Cardiac muscle cell (in vitro differentiated cells and primary cell): ENCODE measurements at places on chromosomes 13 and 19.

- DNase-seq: peak; percentile 32
These were observed 48.8 kb upstream of the RAP2A start for GRCh38 chr13:97385146-97385545.

DNA sequence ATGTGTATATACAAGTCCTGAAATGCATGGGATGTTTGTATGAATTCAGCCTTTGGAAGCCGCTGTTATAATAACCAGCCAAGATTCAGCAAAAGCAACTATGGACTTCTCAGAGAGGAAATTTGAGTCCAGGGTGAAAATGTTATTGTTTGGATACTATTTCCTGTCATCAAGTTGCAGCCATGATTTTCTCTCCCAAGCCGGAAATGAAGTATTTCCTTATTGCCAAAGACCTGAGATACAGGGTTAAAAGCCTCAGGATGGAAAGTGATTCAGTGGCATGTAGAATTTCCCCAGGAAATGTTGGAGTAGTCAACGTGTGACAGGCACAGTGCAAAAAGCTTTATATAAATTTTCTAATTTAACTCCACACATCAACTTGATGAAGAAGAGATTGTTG lies 133.9 kb downstream of the IRS2 start:
- no peak for DNase-seq

- DNase-seq: no peak
These were observed 2.8 kb downstream of the GSX1 start for GRCh38 chr13:27794921-27795717.

DNA sequence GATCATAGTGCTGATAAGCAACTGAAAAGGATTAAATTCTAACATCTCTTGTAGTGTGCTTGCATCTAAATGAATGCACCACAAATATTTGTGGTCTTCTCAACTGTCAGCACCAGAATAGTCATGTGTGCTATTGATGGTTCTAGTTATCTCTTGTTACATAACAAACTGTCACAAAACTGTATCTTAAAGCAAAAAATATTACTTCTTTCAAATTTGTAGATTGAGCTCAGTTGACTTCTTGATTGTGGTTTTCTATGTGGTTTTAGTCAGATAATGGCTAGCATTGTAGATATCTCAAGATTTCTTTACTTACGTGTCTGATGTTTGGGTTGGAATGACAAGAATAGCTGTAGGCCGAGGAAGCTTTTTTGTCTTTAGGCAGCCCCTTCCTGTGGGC lies 431.3 kb downstream of the SLITRK6 start:
- peak; percentile 44 for DNase-seq

DNA sequence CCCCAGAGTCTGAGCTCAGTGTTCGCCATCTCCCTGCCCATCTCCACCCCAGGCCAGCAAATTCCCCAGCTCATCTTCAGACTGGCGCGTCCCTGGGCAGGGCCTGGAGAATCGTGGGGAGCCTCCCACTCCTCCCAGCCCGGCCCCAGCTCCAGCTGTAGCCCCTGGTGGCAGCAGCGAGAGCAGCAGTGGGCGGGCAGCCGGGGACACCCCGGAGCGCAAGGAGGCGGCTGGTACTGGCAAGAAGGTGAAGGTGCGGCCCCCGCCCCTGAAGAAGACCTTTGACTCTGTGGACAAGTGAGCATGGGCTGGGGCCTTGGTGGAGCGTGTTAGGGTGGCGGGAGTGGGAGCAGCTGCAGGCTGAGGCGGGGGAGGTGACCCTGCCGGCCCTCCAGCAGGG lies 8.4 kb upstream of the PRR19 start:
- DNase-seq: no peak

DNA sequence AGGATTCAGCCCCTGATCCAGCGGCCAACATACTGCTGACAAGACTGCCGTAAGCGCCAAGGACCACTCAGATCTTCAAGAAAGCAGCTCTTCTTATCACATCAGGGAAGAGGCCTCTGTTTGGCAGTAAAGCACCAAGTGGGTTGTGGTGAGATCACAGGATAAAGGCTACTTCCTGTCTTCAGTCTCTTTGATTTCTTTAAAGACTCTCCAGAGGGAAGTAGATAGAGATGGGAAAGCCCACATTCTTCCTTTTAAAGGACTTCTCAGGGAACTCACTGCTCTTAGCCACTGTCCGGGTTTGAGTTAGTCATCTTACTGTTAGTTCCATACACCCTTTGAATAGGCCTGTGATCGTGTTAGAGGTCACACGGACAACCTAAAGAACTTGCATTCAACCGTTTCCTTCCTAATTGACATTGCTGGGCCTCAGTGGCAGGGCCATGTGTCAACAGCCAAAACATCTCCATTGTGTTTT lies 47.2 kb upstream of the POMP start:
- no peak for DNase-seq

DNA sequence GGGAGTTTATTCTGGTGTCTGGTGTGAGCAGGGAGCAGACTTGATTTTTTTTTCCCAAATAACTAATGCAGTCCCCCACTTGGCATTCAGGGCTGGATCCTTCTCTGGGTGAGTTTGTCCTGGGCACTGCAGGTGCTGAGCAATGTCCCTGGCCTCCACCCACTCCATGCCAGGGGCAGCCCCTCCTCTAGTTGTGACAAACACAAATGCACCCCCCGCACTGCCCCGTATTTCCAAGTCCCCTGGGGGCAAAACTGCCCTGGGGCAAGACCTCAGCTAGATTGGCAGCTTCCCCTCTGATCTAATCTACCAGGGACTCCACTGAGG lies 6.4 kb downstream of the MOB3A start:
- DNase-seq: no peak

DNA sequence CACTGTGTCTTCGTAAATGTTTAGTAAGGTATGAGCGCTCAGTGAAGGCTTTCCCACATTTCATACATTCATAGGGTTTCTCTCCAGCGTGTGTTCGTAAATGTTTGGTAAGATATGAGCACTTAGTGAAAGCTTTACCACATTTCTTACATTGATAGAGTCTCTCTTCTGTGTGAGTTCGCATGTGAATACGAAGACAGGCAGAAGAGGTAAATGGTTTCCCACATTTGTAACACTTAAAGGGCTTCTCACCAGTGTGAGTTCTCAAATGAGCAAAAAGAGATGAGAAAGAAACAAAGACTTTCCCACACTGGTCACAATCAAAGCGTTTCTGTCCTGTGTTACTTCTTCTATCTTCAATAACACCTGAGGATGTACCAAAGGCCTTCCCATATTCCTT lies 31.3 kb downstream of the ZNF560 start:
- DNase-seq: no peak

- DNase-seq: no peak
These were observed 33.8 kb downstream of the SERP2 start for GRCh38 chr13:44407379-44407778.

DNA sequence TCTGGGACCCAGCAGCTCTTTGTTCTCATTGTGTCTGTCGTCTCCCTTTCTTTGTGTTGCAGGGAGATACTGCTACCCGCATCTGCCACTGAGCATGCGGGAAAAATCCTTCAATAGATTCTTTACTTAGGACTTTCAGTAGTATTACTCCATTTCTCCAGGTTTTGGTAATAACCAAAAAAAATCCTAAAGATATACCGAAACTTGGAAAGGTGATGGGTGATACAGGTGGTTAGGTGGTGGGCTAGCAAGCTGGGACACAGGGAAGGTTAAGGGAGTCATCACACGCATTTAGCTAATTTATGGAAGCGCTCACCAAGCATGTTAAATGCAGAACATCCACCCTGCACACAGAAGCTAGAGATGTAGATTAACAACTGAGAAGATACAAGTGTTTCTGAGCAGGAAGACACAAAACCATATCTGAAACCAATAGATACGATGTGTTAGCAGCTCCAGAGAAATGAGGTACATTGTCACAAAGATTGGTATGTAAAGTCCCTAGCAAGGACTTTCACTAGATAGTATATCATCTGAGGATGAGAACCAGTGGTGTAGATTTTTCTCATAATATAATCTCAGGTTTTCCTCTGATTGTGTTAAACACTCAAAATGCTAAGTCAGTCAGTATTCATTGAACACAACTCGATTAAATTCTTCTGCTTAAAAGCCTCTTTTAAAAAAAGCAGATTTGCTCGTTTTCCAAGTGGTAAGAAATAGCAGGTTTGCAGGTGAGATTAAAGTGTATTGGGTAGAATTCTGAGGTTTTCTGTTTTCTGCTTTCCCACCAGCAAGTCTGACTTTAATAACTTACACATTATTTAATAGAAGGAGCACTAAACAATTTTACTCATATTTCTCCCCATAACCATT lies 1.2 kb upstream of the SLAIN1 start:
- DNase-seq: peak; percentile 15

DNA sequence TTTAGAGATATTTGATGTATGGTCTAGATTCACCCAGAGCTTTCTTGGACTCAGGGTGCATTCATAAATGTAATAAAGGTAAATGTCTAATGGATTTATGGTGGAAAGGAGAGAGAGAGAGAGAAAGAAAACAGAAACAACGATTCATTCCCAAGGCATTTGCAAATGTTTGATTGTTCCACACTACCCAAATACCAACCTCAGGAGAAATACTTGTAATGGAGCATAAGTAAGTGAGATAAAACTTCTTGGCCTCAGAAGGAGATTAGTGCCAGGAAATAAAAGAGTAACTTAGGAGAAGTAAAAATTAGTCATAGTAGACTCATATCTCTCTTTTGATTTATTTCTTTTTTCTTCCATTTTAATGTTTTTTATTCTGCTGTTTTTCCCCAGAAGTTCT lies 40.6 kb upstream of the DGKH start:
- DNase-seq: peak; percentile 69

- no peak for DNase-seq
These were observed 5.7 kb upstream of the CLEC4M start for GRCh38 chr19:7757358-7757757.

GRCh38 chr13:80011448-80012212 lies 329.3 kb downstream of the SPRY2 start:
- DNase-seq: no peak

DNA sequence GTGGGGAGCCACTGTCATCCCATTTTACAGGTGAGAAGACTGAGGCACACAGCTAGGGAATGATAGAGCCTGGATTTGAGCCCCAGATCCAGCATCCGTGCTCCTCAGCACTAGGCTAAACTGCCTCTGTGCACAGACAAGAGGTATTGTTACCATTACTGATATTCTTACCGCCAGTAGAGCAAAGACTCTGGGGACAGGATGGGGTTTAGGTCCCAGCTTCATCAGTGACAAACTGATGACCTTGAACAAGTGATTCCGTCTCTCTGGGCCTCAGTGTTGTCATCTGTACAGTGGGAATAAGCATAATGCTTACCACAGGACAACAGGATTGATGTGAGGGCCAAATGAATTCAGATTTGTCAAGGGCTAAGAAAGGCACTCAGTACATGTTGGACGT lies 16.5 kb downstream of the AXL start:
- no peak for DNase-seq

GRCh38 chr19:38562096-38562495 lies 55.7 kb downstream of the MAP4K1 start:
- no peak for DNase-seq

- DNase-seq: no peak
These were observed 28.0 kb downstream of the UPF1 start for GRCh38 chr19:18859676-18860301.

- DNase-seq: peak; percentile 21
These were observed 851 bp downstream of the ZNF320 start for GRCh38 chr19:52896431-52897137.

DNA sequence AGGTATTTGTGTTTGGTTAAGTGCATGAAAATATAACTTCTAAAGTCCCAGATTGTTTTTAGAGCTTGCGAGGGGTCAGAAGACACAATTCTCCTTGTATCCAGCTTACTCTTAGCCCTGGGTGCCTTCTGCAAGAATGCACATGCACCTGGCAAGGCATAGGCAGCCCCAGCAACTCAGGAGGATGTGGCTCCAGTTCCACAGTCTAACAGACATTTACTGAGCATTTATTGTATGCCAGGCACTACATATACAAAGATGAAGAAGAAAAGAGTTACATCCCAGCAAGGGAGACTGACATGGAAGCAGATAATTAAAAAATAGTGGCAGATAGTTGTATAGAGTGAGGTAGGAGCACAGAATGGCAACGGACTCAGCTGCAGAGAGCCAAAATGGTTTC lies 101.1 kb upstream of the FRY start:
- DNase-seq: no peak
